Stimulated activated effector memory CD8-positive, alpha-beta T cell treated with anti-CD3 and anti-CD28 coated beads, Interleukin-12 subunit alpha, Interleukin-12 subunit beta, amount 100 ng/mL, for 72 hours (primary cell): ENCODE measurements at places on chromosomes 7 and 10.

- no peak for DNase-seq
Observed at GRCh38 chr7:37193087-37193774, 255.4 kb downstream of the ELMO1 start.

DNA sequence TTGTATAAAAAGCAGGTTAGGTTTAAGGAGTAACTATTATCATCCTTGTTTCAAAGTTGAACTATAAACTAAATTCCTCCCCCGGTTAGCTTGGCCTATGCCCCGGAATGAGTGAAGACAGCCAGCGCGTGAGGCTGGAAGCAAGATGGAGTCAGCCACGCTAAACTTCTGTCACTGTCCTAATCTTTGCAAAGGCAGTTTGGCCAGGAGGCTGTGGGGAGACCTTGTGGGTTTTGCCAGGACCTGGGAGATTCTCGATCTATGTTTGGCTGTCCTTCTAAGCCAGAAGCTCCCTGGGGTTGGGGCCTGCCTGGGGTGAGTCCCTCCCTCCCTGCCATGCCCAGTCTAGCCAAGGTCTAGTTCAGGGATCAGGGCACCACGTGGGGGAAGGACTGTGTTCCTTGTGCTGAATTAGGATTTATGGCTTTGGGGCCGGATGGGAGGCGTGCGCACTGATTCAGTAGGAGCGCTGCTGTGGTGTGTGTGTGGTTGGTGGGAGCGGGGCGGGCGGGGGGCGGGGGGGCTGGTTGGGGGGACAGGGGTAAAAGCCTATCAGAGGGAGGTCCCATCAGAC lies 871 bp upstream of the GTF2IRD1 start:
- no peak for DNase-seq

DNA sequence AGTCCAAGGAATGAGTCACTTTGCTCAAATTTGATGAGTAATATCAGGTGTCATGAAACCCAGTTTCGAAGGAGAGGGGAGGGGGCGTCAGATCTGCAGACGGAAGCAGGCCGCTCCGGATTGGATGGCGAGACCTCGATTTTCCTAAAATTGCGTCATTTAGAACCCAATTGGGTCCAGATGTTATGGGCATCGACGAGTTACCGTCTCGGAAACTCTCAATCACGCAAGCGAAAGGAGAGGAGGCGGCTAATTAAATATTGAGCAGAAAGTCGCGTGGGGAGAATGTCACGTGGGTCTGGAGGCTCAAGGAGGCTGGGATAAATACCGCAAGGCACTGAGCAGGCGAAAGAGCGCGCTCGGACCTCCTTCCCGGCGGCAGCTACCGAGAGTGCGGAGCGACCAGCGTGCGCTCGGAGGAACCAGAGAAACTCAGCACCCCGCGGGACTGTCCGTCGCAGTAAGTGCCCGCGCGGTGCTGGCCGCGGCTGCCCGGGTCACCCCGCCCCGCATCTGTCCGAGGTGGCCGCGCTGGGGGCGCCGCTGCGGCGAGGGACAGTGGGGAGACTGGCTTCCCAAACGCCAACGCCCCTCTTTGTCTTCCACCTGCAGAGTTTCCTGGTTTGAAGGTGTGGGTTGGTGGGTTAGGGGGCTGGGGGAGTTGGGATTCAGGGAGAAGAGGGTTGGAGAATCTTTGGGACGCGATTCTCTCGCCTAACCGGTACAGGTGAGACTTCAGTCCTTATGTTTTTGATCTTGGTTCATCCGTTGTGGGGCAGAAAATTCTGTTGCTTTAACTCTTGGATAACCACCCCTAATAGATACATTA lies at the start of gene TAC1:
TSS of gene TAC1 (plus strand) at position 351 of the 829 bp plus-strand sequence. CDS start 527 bp downstream, outside the sequence.
- DNase-seq, result no peak

DNA sequence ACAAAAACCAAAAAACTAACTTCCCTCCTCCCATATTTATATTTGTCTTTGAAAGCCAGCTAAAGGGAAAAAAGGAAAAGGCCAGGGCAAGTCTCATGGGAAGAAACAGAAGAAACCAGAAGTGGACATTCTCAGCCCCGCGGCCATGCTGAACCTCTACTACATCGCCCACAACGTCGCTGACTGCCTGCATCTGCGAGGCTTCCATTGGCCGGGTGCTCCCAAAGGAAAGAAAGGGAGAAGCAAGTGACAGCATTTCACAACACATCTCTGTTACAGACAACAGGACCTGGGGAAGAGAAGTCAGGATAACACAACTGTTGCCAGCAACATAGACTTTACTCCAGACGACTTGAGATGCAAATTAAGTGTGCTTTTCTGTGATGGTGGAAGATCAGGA lies 9.9 kb downstream of the SMKR1 start:
- no peak for DNase-seq

GRCh38 chr10:118076705-118077104 lies 30.0 kb upstream of the RAB11FIP2 start:
- DNase-seq, result no peak

DNA sequence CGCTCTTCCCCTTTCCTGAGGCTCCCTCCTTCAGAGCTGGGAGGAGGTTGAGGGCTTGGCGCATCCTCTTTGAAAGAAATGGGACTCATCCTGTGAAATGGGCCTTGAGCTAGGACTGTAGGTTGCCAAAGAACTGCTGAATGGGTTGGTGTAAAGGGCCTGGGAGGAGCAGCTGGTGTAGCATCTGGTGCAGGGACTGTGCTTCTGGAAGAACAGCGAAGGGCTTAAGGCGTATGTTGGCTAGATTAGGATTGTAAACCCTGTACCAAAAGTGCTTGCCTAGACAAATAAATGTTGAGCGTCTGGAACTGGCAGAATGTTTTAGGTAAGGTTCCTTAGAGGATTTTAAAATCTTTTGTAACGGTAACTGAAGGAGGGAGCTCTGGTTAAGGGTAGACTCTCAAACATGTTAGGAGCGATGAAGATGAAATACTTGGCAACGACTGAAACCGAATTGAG lies 563 bp downstream of the STAM start:
- no peak for DNase-seq

DNA sequence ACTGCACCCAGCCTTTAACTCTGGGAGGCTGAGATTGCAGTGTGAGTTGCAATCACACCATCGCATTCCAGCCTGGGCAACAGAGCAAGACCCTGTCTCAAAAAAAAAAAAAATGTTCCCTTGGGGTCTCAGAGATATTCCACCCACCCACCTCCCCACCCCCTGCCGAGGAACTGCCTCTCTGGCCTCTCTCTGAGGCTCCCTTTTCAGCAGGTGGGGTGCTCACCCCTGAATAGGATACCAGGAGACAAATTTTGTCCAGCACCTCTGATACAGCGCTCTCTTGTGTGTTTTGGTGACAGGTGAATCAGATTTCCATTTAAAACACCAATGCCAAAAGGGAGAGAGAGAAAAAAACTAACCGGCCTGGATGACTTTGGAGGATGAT lies 92.6 kb upstream of the KIF5B start:
- DNase-seq, result no peak

- no peak for DNase-seq
Observed at GRCh38 chr10:77584938-77585337, 52.7 kb downstream of the KCNMA1 start.

- no peak for DNase-seq
Observed at GRCh38 chr7:131486346-131486745, 70.1 kb downstream of the PODXL start.

DNA sequence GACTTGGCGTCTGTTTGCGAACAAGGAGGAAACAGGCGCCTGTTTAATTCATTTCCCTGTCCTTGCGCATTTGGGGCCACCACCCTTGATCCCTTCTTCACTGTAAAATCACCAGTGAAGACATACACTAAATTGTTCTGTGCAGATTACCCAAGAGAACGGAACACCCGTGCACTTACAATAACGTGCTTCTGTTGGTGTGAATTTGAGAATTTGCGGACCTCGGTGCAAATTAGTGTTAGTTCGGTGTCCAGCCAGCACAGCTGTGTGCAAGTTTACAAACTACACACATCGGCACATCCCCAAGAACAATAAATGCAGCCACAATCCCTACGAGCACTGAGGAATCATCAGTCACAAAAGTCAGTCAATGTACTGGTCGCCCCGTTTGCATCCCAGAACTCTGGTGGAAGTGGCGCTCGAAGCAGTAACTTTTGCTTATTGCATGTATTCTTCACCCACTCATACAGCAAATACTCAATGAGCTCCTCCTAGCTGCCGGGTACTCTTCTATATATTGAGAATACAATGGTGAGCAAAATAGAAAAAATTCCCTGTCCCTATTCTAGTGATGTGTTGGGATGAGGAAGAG lies 786 bp upstream of the CNOT4 start:
- DNase-seq, result no peak

DNA sequence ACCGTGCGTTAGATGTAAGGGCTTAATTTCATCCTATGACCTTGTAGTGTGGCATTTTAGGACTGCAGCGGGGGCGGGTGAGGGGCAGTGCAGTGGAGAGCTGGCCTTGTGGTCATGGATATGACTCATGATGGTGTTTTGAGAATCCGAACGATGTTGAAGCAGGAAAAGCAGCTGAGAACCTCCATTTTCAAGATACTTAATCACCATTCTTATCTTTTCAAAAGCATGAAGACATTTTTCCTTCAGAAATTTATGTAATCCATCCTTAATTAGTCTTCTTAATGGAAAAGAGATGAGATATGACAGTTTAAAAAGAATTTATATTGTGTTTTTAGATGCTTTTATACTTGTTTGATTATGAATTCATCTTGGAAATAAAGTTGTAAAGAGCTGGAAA lies 9.6 kb downstream of the ATP5F1C start:
- DNase-seq, result no peak

DNA sequence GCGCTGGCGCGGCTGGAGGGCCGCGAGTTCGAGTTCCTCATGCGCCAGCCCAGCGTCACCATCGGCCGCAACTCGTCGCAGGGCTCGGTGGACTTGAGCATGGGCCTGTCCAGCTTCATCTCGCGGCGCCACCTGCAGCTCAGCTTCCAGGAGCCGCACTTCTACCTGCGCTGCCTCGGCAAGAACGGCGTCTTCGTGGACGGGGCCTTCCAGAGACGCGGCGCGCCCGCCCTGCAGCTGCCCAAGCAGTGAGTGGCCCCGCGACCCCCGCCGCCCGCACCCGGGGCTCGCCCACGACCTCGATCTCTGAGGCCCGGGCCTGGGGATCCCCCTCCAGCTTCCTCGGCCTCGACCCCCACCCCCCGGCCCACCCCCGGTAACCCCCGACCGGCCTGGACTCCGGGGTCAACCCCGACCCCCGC lies 537 bp downstream of the FOXK1 start:
- DNase-seq, result peak; percentile 64

DNA sequence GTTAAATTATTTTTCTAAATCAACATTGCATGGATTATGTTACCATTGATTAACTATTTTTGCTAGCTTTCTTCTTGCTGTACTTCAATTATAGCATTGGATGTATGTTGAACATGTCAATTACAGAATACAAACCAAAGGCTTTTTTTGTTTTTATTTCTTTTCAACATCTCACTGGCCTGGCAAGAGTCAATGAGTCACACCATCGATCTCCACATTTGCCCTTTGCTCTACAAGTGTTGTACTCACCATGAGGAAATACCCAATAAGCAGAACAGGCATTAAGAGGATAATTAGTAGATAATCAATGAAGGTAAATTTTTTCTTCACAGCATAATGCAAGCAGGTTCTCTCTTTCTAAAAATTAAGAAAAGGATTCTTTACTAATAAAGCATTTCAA lies 23.3 kb downstream of the ANKRD22 start:
- DNase-seq, result no peak

DNA sequence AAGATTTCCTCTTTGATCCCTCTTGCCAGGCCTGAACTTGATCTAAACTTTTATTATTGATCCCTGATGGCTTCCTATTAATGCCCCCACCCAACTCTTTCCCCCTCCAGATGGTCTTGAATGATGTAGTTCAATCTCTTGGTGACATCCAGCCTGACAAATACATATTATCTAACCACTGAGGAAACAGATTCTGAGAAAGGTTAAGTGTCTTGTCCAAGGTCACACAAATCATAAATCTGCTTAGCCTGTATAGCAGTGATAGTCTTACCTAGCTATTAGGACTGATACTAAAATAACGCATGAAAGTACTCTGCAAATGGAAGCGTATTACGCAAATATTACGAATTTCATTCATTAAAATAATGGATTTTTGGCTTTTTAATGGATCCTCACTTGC lies 22.7 kb downstream of the STEAP1B start:
- no peak for DNase-seq

GRCh38 chr10:123673198-123673597 lies 7.0 kb downstream of the GPR26 start:
- DNase-seq, result no peak

GRCh38 chr7:157568770-157569584 lies 232.2 kb downstream of the DNAJB6 start:
- DNase-seq, result peak; percentile 77

- DNase-seq, result no peak
Observed at GRCh38 chr7:24576171-24577025, 3.1 kb downstream of the PALS2 start.

- no peak for DNase-seq
Observed at GRCh38 chr7:100400041-100400440, 26.8 kb downstream of the PILRA start.

- no peak for DNase-seq
Observed at GRCh38 chr10:127797339-127797738, 60.4 kb downstream of the FOXI2 start.

- no peak for DNase-seq
Observed at GRCh38 chr10:125263551-125263950, 103.2 kb upstream of the CTBP2 start.

GRCh38 chr7:20241911-20242261 lies 24.7 kb upstream of the MACC1 start:
- no peak for DNase-seq

GRCh38 chr10:89296220-89296648 lies 5.6 kb upstream of the IFIT2 start:
- no peak for DNase-seq

- DNase-seq, result no peak
Observed at GRCh38 chr10:101266381-101267289, 37.4 kb upstream of the LBX1 start.

GRCh38 chr10:31128536-31128935 lies 96.9 kb upstream of the ZNF438 start:
- DNase-seq, result no peak

- DNase-seq, result no peak
Observed at GRCh38 chr10:49139028-49139845, 5.4 kb upstream of the FAM170B start.

- no peak for DNase-seq
Observed at GRCh38 chr10:79454259-79454658, 8.8 kb upstream of the ZCCHC24 start.

GRCh38 chr10:111146025-111146640 lies 69.3 kb downstream of the ADRA2A start:
- no peak for DNase-seq

DNA sequence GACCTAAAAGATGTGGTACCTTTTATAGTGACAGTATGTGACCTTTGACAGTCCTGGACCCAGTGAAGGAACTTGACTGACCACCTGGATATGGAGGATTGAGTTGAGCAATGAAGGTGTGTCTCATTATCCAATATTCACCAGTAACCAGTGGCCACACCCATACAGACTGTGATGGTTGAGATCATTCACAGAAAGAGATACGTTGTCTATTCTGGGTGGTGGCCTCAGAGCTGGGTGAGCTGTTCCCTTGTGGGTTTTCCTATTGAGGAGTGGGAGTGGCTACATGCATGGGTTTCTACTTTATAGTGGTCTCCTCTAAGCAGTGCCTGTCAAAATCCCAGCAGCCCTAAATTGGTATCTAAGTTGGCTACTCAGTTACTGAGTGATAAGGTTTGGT lies 507.4 kb downstream of the SORCS3 start:
- DNase-seq, result no peak
